Naive thymus-derived CD8-positive, alpha-beta T cell (primary cell): ENCODE measurements at places on chromosomes 4 and X.

- no peak overlapping the region for H3K4me3 ChIP-seq
- DNase-seq: no peak
- no peaks in the 10 kb centered on the region for H3K27me3 ChIP-seq
Measured at GRCh38 chr4:163833669-163834068, 339.2 kb downstream of the TMA16 start.

GRCh38 chrX:154779261-154779660, 16.6 kb downstream of the DKC1 start:
- no peak for DNase-seq
- H3K36me3 ChIP-seq: peaks cover 6% of the 10 kb centered on the region
- H3K27me3 ChIP-seq: no peaks in the 10 kb centered on the region
- H3K4me3 ChIP-seq: no peak overlapping the region
- H3K27ac ChIP-seq: no peak overlapping the region

GRCh38 chrX:37998586-37999262, 7.6 kb upstream of the SYTL5 start:
- no peak overlapping the region for H3K4me3 ChIP-seq
- no peaks in the 10 kb centered on the region for H3K36me3 ChIP-seq
- DNase-seq: no peak
- no peaks in the 10 kb centered on the region for H3K4me1 ChIP-seq
- no peak overlapping the region for H3K27ac ChIP-seq

GRCh38 chr4:57374866-57375595, 264.8 kb upstream of the IGFBP7 start:
- H3K4me3 ChIP-seq: no peak overlapping the region
- no peaks in the 10 kb centered on the region for H3K4me1 ChIP-seq
- peaks cover 2% of the 10 kb centered on the region for H3K27me3 ChIP-seq
- H3K27ac ChIP-seq: no peak overlapping the region

- no peak overlapping the region for H3K4me3 ChIP-seq
- H3K27ac ChIP-seq: no peak overlapping the region
- DNase-seq: no peak
- peaks cover 4% of the 10 kb centered on the region for H3K4me1 ChIP-seq
Measured at GRCh38 chr4:76589402-76589801, 154.4 kb downstream of the SHROOM3 start.

GRCh38 chr4:103497692-103498091, 222.1 kb downstream of the TACR3 start:
- no peaks in the 10 kb centered on the region for H3K36me3 ChIP-seq
- H3K4me1 ChIP-seq: no peaks in the 10 kb centered on the region

- no peaks in the 10 kb centered on the region for H3K4me1 ChIP-seq
- H3K27me3 ChIP-seq: peaks cover 8% of the 10 kb centered on the region
- no peak for DNase-seq
- no peak overlapping the region for H3K27ac ChIP-seq
- H3K36me3 ChIP-seq: peaks cover 4% of the 10 kb centered on the region
- no peak overlapping the region for H3K4me3 ChIP-seq
Measured at GRCh38 chr4:145396581-145396980, 85.1 kb upstream of the SMAD1 start.

DNA sequence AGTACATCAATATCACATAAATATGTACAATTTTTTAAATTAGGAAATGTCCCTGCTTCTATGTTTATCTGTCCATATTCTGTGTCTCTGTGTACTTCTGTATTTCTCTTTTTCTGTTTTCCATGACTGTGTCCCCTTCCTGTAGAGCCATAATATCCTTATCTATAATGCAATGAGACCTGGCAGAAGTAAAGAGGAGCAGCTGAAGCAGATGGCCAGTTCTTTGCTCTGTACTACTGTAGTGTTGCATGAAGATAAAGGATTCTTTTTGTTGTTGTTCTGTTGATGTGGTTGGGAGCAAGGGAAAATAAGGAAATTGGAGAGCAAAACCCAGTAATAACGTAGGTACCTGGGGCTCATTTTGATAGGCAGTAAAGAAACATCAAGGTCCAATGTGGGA, 301.7 kb downstream of the ADGRL3 start:
- no peaks in the 10 kb centered on the region for H3K27me3 ChIP-seq
- no peaks in the 10 kb centered on the region for H3K36me3 ChIP-seq
- no peak overlapping the region for H3K4me3 ChIP-seq
- no peaks in the 10 kb centered on the region for H3K4me1 ChIP-seq
- DNase-seq: no peak

- no peaks in the 10 kb centered on the region for H3K27me3 ChIP-seq
- no peak for DNase-seq
- H3K4me3 ChIP-seq: no peak overlapping the region
- no peak overlapping the region for H3K27ac ChIP-seq
Measured at GRCh38 chrX:118904664-118905063, 69.8 kb upstream of the LONRF3 start.

DNA sequence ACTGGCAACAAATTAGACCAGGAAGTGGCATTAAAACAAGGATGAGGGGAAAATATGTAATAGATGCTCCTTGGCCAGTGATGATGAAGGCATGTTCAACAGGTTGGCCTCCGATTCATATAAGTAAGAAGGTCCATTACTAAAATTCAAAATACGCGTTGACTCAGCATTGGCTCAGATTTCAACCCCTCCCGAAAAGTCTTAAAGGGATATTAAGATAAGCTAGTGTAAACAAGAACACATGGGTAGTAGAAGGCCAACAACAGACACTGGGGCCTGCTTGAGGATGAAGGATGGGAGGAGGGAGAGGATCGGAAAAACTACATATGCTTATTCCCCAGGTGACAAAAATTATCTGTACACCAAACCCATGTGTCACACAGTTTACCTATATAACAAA, 19.1 kb upstream of the LAP3 start:
- H3K4me3 ChIP-seq: no peak overlapping the region
- no peaks in the 10 kb centered on the region for H3K4me1 ChIP-seq
- no peaks in the 10 kb centered on the region for H3K36me3 ChIP-seq
- H3K27ac ChIP-seq: no peak overlapping the region
- peaks cover 11% of the 10 kb centered on the region for H3K27me3 ChIP-seq

DNA sequence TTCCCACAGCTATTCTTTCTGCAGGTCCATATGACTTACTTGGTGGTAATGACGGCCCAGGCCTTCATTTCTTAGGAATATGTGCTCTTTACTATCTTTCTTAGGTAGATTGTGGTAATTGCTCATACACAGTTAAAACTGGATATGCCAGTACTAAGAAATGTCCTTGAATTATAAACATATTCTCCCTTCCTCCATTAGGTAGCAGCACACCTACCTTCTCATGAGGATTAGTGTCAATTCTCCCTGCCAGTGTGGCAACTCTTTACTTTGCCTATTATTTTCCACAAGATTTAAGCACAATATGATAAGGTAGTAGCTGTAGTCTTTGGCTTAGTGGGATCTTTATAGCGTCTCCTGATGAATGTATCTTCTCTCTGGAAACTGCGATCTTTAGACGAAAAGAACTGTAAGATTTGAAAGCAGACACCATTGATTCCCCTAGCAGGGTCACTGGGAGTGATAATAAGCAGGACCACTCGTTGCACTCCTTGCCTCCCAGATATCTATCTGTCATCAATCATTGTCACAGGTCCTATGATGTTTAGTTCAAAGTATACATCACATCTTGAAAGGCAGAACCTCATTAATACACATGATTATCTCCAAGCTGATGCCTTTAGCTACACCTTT, 1240.7 kb downstream of the C4orf33 start:
- no peaks in the 10 kb centered on the region for H3K36me3 ChIP-seq
- no peaks in the 10 kb centered on the region for H3K4me1 ChIP-seq
- DNase-seq: no peak
- H3K27me3 ChIP-seq: no peaks in the 10 kb centered on the region

DNA sequence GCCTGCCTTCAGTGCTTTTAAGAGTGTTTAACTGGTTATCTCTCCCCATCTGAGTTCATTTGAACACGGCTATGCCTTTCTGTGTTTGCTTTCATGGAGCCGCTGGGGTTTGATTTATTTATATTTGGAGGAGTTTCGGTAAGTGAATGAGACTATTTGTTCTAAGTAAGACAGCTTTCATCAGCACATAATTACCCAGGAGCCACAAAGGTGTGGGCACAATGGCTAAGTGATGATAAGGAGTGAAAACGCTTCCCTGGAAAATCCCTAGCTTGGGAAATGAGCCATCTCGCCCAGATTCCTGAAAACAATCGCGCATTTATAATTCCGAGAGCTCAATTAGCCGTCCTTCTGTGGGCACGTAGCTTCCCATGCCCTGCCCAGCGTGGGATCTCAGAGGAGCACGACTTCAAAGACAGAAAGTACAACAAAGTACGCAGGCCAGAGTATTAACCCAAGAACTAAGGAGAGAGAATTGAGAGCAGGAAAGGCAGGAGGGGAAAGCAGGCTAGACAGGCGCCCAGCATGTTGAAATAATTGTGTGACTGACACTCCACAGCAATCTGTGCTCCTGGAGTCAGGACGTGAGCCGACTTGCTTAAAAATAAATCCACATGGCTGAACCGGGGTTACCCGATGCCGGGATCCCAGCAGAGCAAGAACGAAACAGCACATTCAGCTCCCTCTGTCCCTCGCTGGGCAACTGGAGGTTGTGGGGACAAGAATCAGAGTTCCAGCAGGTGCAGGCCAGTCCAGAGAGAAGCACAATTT, 99.0 kb downstream of the DHRSX start:
- no peak overlapping the region for H3K27ac ChIP-seq
- no peaks in the 10 kb centered on the region for H3K4me1 ChIP-seq
- peaks cover 32% of the 10 kb centered on the region for H3K36me3 ChIP-seq
- no peaks in the 10 kb centered on the region for H3K27me3 ChIP-seq

- no peak overlapping the region for H3K27ac ChIP-seq
- no peaks in the 10 kb centered on the region for H3K36me3 ChIP-seq
- no peak for DNase-seq
- H3K4me3 ChIP-seq: no peak overlapping the region
- H3K27me3 ChIP-seq: no peaks in the 10 kb centered on the region
Measured at GRCh38 chr4:13989501-13989900, 362.0 kb upstream of the BOD1L1 start.

DNA sequence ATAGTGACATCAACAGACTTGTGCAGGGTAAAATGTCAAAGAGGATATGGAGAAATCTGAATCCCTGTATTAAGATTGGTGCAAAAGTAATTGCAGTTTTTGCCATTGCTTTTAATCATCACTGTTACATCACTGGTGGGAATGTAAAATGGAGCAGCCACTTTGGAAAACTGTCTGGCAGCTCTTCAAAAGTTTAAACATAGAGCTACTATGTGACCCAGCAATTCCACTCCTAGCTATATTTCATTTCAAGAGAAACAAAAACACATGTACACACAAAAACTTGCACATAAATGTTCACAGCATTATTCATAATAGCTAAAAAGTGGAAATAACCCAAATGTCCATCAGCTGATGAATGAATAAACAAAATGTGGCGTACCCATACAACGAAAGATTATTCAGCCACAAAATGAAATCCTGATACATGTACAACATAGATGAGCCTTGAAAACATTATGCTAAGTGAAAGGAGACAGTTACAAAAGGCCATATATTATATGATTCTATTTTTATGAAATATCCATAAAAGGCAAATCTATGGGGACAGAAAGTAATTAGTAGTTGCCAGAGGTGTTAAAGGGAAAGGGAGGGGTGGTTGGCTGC, 106.4 kb downstream of the AMELX start:
- H3K36me3 ChIP-seq: no peaks in the 10 kb centered on the region
- H3K4me3 ChIP-seq: no peak overlapping the region
- no peaks in the 10 kb centered on the region for H3K27me3 ChIP-seq
- no peaks in the 10 kb centered on the region for H3K4me1 ChIP-seq

DNA sequence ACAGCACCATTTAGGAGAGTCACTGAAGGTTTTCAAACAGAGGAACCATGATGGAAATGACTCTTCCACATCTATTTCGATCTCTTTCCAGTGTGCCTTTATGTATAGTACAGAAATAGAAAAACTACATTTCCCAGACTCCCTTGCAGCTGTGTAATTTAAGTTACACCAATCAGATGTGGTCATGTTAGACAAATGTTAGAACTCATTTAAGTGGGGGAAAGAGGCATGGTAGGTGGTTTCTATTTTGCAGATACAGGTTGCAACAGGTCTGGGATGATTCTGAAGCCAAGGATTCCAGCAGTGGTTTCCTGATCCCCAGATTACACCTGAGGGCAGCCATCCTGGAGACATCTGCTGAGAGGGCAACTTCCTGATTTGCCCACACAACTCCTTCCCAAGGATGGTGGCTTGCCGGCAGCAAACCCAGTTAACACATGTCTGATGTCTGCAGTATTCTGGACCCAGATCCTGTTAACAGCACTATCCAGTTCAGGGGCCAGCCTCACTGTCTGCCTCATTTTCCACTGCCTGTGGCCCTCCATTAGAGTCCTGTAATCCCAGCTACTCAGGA, 38.7 kb upstream of the PDK3 start:
- H3K4me1 ChIP-seq: peaks cover 8% of the 10 kb centered on the region
- no peaks in the 10 kb centered on the region for H3K36me3 ChIP-seq
- H3K4me3 ChIP-seq: peak overlapping the region; percentile 39
- H3K27me3 ChIP-seq: no peaks in the 10 kb centered on the region

- H3K4me3 ChIP-seq: peak overlapping the region; percentile 48
- no peak overlapping the region for H3K27ac ChIP-seq
- DNase-seq: no peak
- H3K36me3 ChIP-seq: no peaks in the 10 kb centered on the region
Measured at GRCh38 chrX:63349307-63349706, 1.8 kb downstream of the SPIN4 start.

DNA sequence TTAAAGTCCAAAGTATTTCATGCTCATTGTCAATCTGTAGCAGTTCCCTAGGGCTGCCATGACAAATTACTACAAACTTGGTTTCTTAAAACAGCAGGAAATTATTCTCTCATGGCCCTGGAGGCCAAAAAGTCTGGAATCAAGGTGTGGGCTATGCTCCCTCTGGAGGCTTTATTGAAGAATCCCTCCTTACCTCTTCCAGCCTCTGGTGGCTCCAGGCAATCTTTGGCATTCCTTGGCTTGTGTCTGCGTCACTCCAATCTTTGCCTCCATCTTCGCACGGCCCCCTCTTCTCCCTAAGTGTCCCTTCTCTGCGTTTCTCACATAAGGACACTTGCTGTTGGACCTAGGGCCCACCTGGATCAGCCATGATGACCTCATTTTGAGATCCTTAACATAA, 170.4 kb downstream of the SMIM20 start:
- peaks cover 9% of the 10 kb centered on the region for H3K4me1 ChIP-seq
- no peak for DNase-seq
- H3K27me3 ChIP-seq: peaks cover 47% of the 10 kb centered on the region
- H3K27ac ChIP-seq: no peak overlapping the region

GRCh38 chr4:23373261-23373660, 516.6 kb downstream of the PPARGC1A start:
- no peak overlapping the region for H3K27ac ChIP-seq
- H3K4me1 ChIP-seq: no peaks in the 10 kb centered on the region
- no peak overlapping the region for H3K4me3 ChIP-seq
- no peak for DNase-seq
- no peaks in the 10 kb centered on the region for H3K36me3 ChIP-seq

GRCh38 chrX:119240356-119240755, 4.3 kb downstream of the PGRMC1 start:
- no peak for DNase-seq
- no peak overlapping the region for H3K27ac ChIP-seq
- H3K4me1 ChIP-seq: peaks cover 38% of the 10 kb centered on the region
- no peaks in the 10 kb centered on the region for H3K27me3 ChIP-seq
- no peak overlapping the region for H3K4me3 ChIP-seq
